ENCODE measurements at places on chromosomes 2 and 18.

- DNase-seq, result no peak
Observed at GRCh38 chr2:36710858-36711515, 14.5 kb downstream of the VIT start.

GRCh38 chr2:156437272-156437930 is 1.2 kb downstream of the GPD2 start:
- no peak for DNase-seq

DNA sequence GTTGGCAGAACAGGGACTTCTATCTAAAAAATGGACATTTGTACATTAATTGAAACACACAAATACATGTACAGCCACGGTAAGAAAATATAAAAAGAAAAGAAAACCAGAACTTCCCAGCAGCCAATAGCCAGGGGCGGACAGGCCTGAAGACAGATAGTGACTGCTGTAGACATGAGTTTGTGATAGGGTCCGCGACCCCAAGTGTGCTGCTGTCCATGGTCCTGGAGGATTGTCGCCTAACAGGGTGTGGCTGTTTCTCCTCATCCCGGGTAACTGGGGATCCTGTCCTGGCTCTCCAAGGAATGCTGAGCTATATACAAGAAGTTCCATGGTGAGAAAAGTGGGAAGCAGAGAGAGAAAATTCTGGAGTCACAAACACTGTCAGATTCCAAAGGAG is 266.5 kb upstream of the SALL3 start:
- no peak for DNase-seq

DNA sequence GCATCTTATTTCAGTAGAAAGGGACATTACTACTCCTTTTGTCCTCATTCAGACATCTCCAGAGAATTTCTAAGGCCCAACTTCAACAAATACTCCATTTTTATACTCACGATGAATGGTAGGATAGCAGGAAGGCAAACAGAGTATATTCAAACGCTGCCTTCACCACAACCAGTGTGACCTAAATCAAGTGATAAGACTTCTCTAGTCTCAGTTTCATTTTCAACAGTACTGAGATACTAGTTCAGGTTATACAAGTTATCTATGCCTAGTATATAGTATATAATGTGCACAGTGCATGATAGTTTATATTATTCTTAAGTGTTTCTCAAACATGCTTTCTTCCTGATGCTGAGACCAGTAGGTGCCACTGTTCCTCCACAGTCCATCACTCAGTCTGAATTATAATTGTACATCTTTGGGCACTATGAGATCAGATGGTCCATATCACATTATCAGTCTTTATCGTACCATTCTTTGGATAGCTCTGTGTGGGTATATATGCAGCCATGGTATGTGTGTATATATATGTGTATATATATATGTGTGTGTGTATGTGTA is 66.3 kb upstream of the RPE start:
- no peak for DNase-seq

- no peak for DNase-seq
Observed at GRCh38 chr2:149329489-149330126, 779 bp upstream of the LYPD6 start.

- no peak for DNase-seq
Observed at GRCh38 chr18:50401888-50402287, 27.0 kb downstream of the SKA1 start.

GRCh38 chr18:50911006-50911405 is 32.1 kb downstream of the ME2 start:
- DNase-seq, result no peak

GRCh38 chr2:27008678-27009077 is 24.1 kb upstream of the TMEM214 start:
- DNase-seq, result no peak
